ENCODE measurements at places on chromosomes 6 and 20.

GRCh38 chr20:38894091-38894847, 31.9 kb upstream of the FAM83D start:
- peak; percentile 19 for DNase-seq

- DNase-seq: peak; percentile 26
Observed at GRCh38 chr6:158158123-158158522, 9.9 kb downstream of the SERAC1 start.

- no peak for DNase-seq
Observed at GRCh38 chr6:38482466-38482865, 157.3 kb downstream of the BTBD9 start.

- no peak for DNase-seq
Observed at GRCh38 chr20:58264271-58264670, 35.8 kb upstream of the ANKRD60 start.

- no peak for DNase-seq
Observed at GRCh38 chr20:61268024-61268423, 16.0 kb downstream of the CDH4 start.

- DNase-seq: peak; percentile 56
Observed at GRCh38 chr6:128567029-128567428, 46.6 kb upstream of the PTPRK start.

DNA sequence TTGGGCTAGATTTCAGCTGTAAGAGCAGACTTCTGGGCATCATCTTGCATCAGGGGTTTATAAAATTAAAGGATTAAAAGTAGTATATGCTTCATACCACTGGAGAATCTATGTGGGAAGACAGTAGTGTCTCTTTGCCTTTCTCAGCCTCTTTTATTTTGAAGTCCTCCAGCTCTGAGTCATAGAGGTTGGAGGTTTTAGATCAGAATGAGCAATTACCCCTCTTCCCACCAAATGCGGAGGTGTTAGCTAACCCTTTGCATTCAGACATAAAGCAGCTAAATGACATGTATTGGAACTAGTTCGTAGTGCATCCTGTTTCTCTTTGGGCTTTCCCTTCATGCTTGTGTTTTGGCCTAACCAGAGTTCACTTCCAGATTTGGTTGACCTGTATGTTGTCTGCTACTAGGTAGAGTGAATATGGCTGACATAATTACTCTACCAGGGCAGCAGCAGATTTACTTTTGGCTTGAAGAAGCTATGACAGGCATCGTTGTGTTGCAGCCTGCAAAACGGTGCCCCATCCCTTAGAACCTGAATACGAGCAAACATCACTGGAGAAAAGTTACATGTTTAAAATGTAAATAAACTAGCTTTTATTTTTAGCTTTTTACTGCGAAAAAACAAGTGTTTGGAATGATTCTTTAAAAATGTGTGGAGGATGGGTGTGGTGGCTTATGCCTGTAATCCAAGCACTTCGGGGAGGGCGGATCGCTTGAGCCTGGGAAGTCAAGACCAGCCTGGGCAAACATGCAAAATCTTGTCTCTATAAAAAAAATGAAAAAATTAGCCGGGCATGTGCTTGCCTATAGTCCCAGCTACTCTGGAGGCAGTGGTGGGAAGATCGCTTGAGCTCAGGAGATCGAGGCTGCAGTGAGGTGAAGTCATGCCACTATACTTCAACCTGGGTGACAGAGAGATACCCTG, 82.2 kb downstream of the MYO6 start:
- peak; percentile 93 for DNase-seq

- peak; percentile 94 for DNase-seq
Observed at GRCh38 chr6:20877008-20877937, 343.0 kb downstream of the CDKAL1 start.

- peak; percentile 25 for DNase-seq
Observed at GRCh38 chr20:54320148-54320607, 112.3 kb downstream of the PFDN4 start.

GRCh38 chr6:166751051-166751595, 124.1 kb upstream of the RPS6KA2 start:
- DNase-seq: no peak

- peak; percentile 92 for DNase-seq
Observed at GRCh38 chr6:33160728-33161344, 31.4 kb downstream of the COL11A2 start.

DNA sequence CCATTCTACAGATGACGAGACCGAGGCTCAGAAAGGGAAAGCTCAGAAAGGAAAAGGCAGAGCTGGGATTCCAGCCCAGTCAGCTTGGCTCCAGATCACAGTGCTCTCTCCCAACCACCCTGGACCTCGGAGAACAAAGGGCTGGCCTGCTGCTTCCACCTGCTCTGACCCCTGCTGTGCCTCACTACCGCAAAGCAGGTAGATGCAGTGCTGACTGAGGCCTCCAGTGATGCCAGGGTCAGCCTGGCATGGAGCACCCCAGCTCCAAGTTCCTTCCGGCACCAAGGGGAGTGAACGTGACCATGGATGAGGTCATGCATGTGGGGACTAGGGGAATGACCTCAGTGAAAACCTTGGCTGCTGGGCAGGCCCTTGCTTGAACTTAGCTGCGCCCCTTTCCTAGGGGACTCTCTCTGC, 20.7 kb upstream of the TLDC2 start:
- peak; percentile 54 for DNase-seq

DNA sequence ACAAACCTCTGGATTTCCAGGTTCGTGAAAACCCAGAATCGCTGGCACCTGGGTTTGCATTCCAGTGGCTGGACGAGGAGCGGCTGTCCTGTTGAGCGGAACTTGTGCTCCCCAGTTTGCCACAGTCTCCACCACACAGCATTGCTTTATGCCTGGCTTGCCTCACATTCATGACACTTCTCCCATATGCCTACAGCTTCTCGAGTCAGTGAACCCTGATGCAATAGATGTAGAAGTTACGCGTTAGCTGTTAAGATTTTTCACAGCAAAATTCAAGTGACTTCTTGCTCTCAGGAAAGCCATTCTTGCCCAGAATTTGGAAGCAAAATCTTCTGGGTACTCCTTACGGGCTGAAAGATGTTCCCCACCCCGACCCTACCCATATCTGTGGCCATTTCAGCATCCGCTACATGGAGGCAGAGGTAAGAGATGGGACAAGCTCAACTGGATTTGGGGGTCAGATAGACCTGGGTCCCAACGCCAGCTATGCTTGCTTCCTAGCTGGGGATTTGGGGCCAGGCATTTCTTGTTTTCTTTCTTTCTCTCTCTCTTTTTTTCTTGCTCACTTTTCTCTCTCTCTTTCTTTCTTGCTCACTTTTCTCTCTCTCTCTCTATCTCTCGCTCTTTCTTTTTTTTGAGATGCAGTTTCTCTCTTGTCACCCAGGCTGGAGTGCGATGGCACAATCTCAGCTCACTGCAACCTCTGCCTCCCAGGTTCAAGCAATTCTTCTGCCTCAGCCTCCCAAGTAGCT, 12.4 kb upstream of the GDAP1L1 start:
- DNase-seq: no peak

GRCh38 chr6:125354649-125355048, 52.9 kb upstream of the HDDC2 start:
- no peak for DNase-seq

DNA sequence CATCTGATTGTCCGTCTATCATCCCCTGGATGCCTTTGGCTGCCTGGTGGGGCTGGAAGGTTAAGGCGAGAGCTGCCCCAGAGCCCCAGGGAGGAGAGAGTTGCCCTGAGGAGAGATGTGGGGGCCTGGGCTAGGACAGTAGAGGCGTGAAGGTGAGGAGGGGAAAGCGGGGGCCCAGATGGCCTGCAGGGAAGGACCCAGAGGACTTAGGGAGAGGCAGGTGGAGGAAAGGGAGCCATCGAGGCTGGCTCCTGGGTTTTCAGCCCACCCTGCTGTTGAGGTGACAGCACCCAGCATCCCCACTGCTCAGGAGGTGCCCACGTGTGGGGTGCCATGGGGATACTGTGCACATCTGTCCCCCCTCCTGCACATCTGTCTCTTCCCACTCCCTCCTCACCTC, 273.7 kb downstream of the TAF4 start:
- no peak for DNase-seq

GRCh38 chr20:43055181-43055884, 134.4 kb downstream of the PTPRT start:
- DNase-seq: no peak

DNA sequence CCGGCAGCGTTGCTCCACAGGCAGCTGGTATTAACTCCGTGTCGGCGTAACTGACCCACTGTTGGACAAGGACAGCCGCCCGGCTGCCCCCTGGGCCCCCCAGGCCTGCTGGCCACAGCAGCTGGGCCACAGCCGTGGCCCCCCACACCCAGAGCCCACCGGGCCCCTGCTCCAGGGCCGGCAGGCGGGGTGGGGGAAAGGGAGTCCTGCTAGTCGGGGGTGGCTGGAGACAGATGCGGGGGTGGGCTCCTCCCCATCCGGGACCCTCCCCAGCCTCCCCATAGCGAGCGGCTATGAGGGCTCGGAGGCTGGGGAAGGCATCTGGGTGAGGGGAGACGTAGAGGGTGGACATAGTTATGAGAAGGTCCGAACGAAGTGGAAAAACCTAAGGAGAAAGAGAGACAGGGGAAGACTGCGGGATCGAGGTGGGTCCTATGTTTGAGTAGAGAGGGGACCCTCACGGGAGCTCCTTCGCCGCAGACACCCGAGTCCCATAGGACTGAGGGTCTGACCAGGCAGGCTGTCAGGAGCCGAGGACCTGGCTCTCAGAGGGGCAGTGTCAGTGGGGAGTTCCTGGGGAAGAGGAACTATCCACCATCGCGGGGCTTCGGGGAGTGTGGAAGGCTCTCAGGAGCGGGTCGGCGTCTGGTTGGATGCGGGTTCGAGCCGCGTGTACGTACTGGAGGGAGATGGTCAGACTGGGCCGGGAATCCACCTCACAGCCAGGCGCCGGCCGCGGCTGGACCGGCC, 511 bp downstream of the VARS1 start:
- peak; percentile 78 for DNase-seq

DNA sequence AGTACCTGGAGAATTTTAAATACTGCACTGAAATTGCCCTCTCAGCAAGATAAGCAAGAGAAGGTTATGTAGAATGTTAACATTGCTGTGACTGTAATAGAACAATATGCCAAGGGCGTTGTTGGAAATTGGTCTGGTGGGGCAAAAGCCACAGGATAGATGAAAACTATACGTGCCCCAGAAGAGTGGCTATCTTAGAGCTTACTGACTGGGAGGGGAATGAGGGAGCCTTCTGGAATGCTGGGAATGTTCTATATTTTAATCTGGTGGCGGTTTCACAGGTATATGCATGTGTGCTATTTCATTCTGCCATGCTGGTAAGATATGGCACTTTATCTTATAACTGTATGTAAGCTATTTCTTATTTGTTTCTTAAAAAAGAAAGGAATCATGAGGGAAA, 35.2 kb upstream of the YWHAB start:
- DNase-seq: no peak

GRCh38 chr20:36541227-36541767, at the start of gene MYL9:
TSS of gene MYL9 (plus strand) at chr20:36541519. CDS start at chr20:36544885, 3,366 bp downstream.
- peak; percentile 90 for DNase-seq

GRCh38 chr20:33415948-33416347, 14.6 kb upstream of the CDK5RAP1 start:
- DNase-seq: peak; percentile 67

- DNase-seq: no peak
Observed at GRCh38 chr20:62955519-62956386, 3.2 kb downstream of the SLC17A9 start.

DNA sequence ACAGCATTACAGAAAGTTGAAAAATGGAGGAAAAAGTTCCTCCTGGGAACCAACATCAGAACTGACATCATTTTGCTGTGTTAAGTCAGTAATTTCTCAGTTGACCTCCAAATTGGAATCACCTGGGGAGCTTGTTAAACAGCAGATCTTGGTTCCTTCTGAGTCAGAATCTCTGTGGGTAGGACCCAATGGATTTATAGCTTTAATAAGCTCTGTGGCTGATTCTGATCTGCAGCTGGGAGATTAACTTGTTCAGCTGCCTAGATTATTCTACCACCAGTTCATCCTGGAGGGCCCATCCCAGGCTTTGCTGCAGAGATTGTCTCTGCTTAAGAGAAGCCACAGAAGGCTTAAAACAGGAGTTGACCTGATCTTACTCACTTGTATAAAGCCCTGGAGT, 90.7 kb upstream of the POPDC3 start:
- DNase-seq: peak; percentile 72

GRCh38 chr20:16273812-16274555, 299.3 kb downstream of the KIF16B start:
- no peak for DNase-seq

- no peak for DNase-seq
Observed at GRCh38 chr20:20761301-20761700, 48.9 kb upstream of the RALGAPA2 start.

DNA sequence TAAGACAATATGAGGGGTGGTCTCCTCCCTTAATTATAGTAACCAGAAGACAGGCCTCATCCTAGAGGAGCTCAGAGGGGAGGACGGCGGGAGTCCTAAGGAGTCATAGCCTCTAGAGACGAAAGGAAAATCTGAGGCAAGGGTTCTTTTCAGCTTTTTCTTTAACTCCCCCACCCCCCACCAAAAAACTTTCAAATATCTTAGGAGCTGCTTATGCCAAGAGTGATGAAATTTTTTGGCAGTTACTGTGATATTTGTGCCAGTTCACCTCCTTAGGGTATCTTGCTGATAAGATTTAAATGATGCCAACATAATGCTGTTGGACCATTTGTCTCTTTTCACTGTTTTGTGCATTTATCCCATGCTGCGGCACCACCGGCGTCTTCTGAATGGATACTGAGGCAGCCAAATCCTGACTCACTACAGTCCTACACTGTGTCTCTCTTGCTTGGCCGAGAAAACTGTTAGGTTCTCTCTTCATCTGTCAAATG, 44.5 kb upstream of the DSE start:
- no peak for DNase-seq

DNA sequence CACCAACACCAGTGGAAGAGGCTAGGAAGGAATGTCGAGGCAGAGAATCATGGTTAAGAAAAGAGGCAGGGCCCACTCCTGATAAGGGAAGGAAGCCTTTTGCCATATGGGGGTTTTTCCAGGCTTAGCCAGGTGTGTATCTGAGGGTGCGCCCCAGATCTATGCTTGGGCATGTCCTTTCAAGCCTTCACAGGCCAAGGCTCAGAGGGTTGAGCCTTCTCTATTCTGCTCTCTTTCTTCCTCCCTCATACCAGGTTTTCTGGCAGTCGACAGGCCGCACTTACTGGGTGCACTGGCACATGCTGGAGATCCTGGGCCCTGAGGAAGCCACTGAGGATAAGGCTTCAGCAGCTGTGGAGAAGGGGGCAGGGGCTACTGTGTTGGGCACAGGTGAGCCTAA, 4.7 kb downstream of the CUL9 start:
- no peak for DNase-seq

GRCh38 chr20:52637201-52637600, 335.0 kb upstream of the TSHZ2 start:
- DNase-seq: no peak

- no peak for DNase-seq
Observed at GRCh38 chr20:32751702-32752457, 8.6 kb upstream of the COMMD7 start.

DNA sequence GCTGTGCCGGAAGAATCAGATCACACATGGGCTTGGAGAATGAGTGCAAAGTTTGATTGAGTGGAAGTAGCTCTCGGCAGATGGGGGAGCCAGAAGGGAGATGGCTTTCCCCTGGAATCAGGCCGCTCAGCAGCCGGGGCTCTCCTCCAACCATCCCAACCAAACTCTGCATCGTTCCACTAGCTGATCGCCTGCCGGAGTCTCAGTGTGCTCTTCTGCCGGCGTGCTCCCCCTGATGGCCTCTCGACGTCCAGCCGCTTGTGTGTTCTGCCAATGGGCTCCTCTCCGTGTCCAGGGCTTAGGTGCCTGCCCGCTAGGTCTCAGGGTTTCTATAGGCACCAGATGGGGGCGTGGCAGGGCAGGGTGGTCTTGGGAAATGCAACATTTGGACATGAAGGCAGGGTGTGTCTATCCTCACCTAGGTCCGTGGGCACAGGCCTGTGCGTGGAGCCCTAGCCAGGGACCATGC, 4.9 kb upstream of the BIRC7 start:
- DNase-seq: peak; percentile 87
